ENCODE measurements at places on chromosomes 5 and 9.

- DNase-seq: no peak
Measured at GRCh38 chr9:16611983-16612382, 258.5 kb downstream of the BNC2 start.

DNA sequence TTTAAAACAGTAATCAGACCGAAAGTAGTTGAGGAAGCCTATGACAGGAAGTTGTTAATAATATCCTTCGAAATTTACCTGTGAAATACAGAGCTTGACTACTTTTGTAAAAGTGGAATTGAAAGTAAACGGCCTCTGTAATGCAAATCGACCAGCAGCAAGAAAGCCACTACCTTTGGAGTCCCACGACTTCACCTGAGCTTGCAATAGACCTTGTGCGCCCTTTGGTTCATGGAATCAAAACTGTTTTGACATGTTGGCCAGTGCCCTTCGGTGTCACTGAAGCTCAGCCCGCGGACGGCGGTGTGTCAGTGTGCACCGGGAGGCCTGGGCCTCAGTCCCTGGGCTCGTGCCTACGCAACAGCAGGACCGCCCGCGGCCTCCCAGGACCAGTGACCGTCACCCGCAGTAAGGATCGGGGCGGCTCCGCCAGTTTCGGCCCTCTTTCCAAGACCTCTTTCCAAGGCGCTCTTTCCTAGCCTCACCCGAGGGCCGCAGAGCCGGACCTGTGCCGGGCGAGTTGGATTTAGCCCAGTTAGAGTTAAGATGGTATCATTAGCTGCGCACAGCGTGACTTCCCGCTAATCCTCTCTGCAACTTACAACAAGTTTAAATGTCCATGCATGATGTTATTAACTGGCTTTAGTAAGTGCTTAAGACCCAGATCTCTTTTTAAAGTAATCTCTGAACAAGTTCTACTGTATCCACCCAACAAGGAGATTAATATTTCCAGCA is 223.3 kb downstream of the MEF2C start:
- no peak for DNase-seq

GRCh38 chr9:7315746-7316145 is 483.8 kb downstream of the DMAC1 start:
- DNase-seq: no peak

- DNase-seq: no peak
Measured at GRCh38 chr9:98610211-98610610, 98.5 kb downstream of the GABBR2 start.

- DNase-seq: no peak
Measured at GRCh38 chr5:141647242-141647641, 4.0 kb downstream of the FCHSD1 start.

DNA sequence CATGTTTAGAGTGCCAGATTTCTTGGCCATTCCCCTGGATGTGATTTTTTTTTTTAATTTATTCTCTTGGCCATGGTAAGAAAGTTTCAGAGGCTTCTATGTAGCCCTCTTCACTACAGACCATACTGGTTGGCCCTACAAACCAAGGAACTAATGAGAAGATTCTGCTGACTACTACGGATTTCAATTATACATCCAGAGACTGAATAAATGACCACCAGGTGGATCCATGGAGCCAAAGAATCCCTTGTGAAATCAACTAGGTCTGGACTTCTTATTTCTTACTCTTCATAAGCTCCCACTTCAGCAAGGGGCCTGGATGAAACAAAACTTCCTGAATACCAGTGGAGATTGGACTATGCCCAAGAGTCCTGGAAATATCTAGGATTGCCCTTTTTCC is 27.6 kb downstream of the ZNF622 start:
- DNase-seq: no peak

DNA sequence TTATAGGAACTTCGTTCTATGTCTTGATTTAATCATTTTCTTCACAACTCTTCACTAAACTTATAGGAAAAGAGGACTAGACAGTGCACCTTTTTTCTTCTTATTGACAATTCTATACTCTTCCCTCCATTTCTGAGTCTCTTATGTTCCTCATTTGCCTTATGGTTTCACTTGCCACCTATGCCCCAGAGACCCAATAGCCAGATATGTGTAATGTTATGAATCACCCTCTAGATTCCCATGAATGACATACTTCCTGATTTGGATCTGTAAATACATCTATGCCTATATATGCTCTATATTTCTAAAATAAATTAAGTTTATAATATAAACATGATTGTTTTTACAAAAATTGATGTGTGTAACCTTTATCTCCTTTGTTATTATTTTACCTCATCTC is 514.1 kb upstream of the MEF2C start:
- no peak for DNase-seq

- DNase-seq: no peak
Measured at GRCh38 chr9:95857124-95857523, 18.4 kb upstream of the ERCC6L2 start.

DNA sequence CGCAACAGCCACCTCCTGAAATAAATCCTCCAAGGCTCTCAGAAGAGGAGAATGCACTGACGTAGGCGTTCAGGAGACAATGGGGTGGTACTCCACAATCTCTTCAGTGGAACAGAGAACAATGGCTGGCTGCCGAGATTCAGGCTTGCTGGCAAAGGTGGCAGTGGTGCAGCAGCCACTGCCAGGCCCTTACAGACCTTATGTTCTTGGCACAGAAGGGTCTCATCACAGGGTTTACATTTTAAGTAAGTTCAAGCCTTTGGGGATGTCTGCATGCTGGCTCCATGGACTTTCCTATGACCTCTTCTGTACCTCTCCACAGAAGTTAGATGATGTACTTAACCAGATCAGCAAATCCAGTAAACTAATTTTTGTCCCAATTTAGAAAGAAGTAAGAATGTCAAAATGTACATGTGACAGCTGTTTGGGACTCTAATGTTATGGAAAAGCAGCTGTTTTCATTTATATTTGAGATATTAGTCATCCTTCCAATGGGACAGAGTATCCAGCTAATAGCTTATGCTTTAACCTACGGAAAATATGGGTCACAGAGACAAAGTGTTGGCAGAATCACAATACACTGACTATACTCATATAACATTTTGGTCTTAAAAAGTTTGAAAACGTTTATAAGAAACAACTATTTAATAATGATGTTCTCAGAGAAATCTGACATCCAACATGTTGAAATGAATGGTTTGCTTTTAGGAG is 180.9 kb downstream of the MAPKAP1 start:
- DNase-seq: no peak

DNA sequence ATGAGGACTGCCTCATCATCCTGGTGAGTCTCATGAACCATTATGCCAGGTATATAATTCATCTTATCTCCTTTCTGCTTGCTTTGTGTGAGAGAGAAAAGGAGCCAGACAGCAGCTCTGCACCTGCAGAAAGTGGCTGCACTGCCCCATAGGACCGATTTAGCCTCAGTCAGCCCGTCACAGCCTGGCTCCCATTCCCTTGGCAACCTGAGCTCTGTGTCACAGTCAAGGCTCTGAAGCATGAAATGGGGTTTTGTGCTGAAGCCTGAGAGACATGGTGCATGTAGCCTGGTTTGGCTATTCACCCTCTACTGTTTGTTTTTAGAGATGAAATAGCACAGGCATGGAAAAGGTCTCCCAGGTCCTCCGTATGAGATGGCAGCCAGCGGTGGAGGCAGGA is 198.3 kb downstream of the KCTD16 start:
- no peak for DNase-seq

DNA sequence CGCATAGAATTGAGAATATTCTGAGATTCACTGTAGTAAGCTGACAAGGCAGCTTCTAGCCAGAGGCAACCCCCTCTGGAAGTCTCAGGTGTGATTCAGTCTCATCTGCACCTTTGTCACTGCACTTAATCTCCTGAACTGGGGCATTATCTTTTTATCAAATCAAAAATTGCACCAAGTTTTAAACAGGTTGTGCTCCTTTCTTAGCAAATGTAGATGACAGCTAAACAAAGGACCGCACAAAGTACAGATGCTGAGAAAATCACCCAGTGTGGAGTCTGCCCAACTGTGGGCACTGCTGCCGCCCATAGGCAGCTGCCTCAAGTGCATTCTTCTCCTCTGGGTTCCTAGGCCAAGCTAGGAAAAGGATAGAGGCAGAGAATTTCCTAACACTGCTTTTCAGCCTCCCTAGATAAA is 51.1 kb downstream of the STARD4 start:
- DNase-seq: no peak

- DNase-seq: no peak
Measured at GRCh38 chr5:132641241-132641723, 16.7 kb upstream of the IL13 start.

DNA sequence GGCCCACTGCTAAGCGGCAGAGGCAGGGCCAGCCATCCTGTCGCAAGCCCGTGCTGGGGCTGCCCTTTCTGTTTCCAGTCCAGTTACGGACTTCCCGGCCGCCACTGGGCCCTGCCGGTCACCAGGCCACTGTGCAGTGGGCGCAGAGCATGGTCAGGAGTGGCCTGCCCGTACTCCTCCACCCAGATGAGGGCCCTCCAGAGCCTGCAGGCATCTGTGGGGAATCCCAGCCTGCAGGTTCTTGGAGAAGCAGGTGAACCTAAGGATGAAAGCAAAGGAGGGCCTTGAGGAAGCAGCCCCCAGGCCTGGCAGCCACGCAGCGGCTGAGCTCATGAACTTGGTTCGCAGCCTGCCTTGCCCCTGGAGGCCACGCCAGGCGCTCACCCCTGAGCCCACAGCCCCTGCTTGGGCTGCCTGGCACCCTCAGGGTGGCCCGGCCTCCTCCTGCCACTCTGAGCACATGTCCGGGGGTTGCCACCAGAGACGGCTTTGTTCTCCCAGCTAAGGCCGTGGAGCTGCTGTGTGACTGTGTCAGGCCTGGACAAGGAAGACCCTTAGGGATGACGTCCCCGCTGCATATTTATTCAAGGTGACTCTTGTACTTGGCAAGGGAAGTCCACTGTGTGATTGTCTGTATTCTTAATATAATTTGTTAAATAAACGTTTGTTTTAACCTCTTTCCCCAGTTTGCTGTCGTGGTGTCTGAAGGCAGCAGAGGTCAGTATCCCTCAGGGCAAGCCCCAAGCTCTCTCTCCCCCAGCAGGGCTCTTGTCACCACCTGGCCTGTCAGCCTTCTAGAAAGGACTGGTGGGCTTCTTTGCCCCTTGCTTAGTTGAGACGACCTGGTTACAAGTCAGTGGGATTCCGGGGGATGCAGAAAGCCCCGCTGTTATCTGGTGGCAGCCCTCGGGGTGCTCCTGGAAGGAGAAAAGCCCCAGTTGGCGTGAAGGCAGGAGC is 107.1 kb upstream of the LMX1B start:
- no peak for DNase-seq

DNA sequence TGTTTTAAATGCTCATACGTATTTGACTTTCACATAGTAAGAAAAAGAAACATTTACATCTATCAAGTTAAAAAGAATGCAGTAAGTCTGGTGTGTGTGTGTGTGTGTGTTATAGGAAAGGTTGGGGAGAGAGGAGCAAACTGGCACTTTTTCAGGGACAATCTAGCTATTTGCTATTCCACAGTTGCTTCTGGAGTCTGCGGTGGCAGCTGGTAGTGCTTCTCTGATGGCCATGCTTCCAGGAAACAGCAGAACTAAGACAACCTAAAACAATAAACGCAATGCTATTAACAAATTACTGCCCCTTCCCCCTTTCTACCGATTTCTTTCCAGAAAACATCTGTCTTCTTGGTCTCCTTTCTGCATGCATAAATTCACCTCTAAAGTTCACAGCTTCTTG is 70.0 kb upstream of the CDH10 start:
- DNase-seq: no peak

DNA sequence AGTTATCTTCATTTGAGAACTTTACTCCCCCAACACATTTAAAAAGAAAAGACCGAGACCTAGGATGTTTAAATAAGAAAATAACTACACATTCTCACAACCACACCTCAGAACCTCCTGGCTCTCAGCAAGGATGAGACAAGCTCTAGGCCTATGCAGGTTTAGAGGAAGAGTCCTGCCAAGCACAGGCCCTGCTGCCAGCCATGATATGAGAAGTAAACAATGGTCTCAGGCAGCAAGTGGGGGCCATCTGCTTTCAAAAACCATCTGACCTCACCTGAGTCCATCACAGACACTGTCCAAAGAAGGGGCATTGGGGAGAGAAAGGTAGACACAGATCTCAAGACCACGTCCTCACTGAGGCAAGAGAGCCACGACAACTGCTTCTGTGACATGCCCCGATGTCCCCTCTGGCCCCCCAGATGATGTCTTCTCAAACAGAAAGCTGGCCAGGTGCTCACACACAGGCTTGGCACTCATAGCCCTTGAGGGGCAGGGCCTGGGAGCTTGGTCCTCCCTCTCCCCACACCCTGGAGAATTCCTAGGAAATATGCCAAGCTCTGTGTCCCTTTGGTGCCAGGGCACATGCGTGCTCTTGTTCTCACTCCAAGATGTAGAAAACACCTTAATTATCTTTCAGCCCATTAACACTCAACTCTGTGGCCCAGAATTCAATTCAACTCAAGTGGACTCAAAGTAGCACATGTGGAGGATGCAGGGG is 150.4 kb downstream of the FSTL4 start:
- no peak for DNase-seq

GRCh38 chr9:74803376-74804017 is 84.2 kb downstream of the TRPM6 start:
- no peak for DNase-seq

All from GOT3 (cell line).